NCI-H69 (cell line): ENCODE measurements at places on chromosomes 16 and 17.

DNA sequence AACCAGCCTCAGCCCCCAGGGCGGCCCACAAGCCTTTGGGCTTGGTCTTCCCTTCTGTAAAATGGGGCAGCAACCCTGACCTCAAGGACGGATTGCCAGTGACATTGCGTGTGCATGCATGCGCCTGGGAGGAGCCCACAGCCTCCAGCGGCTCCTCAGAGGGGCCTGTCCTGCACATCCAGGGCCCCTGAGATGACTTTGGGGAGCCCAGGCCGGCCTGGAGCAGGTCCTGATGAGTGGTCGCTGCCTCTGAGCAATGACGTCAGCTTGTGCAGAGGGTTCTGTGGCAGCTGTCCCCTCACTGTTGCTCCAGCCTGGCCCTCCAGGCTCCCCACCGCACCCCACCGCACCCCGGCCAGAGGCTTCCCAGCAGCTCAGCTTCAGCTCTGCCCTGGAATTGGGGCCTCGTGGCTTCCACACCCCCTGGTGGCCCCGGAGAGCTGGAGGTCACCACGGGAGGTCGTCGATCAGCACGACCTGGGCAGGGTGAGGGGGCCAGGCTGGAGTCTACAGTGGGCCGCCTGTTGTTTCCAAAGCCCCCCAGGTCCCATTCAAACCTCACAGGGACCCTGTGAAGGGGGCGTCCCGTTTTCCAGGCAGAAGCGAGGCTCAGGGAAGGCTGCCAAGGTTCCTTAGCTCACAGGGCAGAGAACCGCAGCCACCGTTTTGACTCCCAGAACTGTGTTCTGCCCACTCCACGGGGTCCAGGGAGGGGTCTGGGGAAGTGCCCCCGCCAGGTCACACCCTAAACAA lies 341.8 kb downstream of the SEC14L1 start:
- no peak for DNase-seq

- no peak for DNase-seq
These were observed 6.6 kb upstream of the SUPT4H1 start for GRCh38 chr17:58358408-58359172.

- DNase-seq, result no peak
These were observed 101.6 kb upstream of the TOB1 start for GRCh38 chr17:50967795-50968194.

GRCh38 chr16:9489835-9490467 lies 398.5 kb downstream of the HAPSTR1 start:
- DNase-seq, result peak; percentile 36

DNA sequence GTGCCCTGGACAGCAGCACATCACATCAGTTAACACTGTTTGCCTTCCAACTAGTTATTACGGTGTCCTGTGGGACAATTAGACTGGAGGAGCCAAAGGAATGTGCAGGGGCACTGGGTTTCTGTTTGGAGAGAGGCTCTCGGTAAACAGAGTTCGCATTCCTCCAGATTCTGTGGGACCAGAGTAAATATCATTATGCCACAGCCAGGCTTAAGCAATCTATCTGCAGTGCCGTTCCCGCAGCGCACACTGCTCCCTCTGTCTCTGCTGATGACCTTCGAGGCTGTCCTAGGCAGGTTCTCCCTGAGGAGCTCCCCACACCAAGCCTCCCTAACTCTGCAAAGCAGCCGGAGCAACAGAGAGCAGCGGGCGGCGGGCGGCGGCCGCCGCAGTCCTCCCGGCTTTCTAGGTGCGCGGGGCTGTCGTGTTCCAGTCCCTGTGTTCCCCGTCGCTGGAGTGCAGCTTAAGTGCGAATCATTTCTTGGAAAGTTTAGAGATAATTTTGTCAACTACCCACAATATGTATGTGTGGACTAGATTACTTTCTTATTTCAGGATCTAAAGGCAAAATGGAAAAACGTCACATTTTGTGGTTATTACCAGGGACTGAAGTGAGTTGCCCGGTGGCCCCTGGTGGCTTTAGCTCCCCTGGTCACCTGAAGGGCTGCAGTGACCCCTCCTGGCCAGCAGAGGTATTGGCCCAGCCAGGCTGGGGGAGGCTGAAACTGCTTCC lies 43.3 kb downstream of the PGS1 start:
- peak; percentile 69 for DNase-seq

GRCh38 chr17:7177191-7177953 lies 1.8 kb downstream of the ASGR1 start:
- DNase-seq, result peak; percentile 64
